ENCODE measurements at places on chromosomes 6 and 20. TPM values are rescaled to one million over a fixed set of nuclear protein-coding genes. Genes with fewer than 3 reads are reported as not detected.

DNA sequence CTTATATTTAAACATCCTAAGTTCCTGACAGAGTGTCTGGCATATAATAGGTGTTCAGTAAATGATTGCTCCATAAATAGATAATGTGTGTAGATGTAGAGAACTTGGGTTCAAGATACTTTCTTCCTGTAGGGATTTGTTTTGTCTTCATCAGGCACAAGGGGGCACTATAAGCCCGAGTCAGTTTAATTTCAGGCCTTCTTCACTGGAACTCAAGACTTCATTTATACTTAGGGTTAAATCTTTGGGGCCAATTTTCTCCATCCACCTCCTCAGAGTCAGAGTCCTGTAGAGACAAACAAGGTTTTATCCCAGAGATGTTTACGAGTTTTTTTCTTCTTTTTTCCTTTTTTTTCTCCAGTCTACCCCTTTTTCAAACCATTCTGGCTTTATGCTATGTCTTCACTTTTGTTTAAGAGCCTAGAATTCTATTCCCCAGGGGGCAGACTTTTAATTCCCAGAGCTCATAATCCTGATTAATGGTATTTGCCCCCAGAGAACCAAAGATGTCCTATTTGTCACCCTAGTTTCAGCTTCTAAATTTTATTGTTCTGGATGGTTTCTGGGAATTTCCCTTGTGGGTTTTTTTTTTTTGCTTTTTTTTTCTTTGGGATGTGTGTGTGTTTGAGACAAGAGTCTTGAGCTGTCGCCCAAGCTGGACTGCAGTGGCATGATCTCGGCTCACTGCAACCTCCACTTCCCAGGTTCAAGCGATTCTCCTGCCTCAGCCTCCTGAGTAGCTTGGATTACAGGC is 88.4 kb downstream of the HFE start:
- DNase-seq, result no peak
- H3K36me3 ChIP-seq, result no peaks in the 10 kb centered on the region
- H3K27me3 ChIP-seq, result no peaks in the 10 kb centered on the region
- no peak overlapping the region for H3K4me3 ChIP-seq
- H3K4me1 ChIP-seq, result peaks cover 2% of the 10 kb centered on the region
- H3K27ac ChIP-seq, result no peak overlapping the region

The PTPRK gene
- 47.6 TPM for total RNA-seq

The RAET1G gene
- total RNA-seq, result not detected

The WFDC12 gene
- total RNA-seq, result not detected

The IPCEF1 gene
- 1.7 TPM for total RNA-seq

GRCh38 chr20:51542571-51543421 is at the start of gene NFATC2:
TSS of gene NFATC2 (minus strand) at chr20:51542719. CDS start at chr20:51542499, 220 bp downstream.
- peak within 1 kb of the TSS; percentile 23 for H3K4me3 ChIP-seq
- H3K36me3 ChIP-seq, result no peaks in the 10 kb centered on the region
- peaks cover 4% of the 10 kb centered on the region for H3K4me1 ChIP-seq
- H3K27ac ChIP-seq, result peak within 1 kb of the TSS; percentile 3
- peak; percentile 38 for DNase-seq

- H3K4me3 ChIP-seq, result no peak overlapping the region
- H3K27me3 ChIP-seq, result no peaks in the 10 kb centered on the region
- no peak overlapping the region for H3K27ac ChIP-seq
- H3K36me3 ChIP-seq, result no peaks in the 10 kb centered on the region
- no peak for DNase-seq
- peaks cover 15% of the 10 kb centered on the region for H3K4me1 ChIP-seq
These were observed 288.7 kb upstream of the PRDM1 start for GRCh38 chr6:105797286-105797979.
